Stimulated activated CD8-positive, alpha-beta memory T cell treated with anti-CD3 and anti-CD28 coated beads, Interleukin-2, amount 100 ng/mL, for 1 hour (primary cell): ENCODE measurements at places on chromosomes 7 and 10.
A peak's percentile ranks its signal among the peaks of the same experiment; 100 is the strongest.

- DNase-seq, result no peak
Measured at GRCh38 chr10:7942316-7942715, 112.2 kb upstream of the GATA3 start.

- no peak for DNase-seq
Measured at GRCh38 chr7:2629746-2630681, 1.8 kb upstream of the TTYH3 start.

- DNase-seq, result no peak
Measured at GRCh38 chr7:51450541-51450940, 133.9 kb upstream of the COBL start.

DNA sequence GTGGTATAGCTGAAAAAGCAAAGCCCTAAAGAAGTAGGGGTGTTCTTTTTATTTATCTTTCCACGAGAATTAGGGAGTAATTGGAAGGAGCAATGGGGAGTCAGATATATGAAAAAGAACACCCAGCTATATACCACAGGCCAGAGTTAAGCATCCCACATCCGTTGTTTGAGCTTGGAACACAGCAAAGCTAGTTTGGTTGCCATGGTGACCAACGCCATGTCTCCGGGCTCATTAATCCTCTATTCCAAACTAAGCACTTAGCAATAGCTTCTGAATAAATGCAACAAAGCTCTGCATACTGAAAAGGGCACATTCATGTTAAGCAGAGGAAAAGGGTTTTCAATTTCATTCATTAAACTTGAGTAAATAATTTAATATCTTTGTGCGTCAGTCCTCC lies 23.5 kb downstream of the ASB4 start:
- no peak for DNase-seq

- DNase-seq, result no peak
Measured at GRCh38 chr7:131640686-131641085, 84.3 kb upstream of the PODXL start.

DNA sequence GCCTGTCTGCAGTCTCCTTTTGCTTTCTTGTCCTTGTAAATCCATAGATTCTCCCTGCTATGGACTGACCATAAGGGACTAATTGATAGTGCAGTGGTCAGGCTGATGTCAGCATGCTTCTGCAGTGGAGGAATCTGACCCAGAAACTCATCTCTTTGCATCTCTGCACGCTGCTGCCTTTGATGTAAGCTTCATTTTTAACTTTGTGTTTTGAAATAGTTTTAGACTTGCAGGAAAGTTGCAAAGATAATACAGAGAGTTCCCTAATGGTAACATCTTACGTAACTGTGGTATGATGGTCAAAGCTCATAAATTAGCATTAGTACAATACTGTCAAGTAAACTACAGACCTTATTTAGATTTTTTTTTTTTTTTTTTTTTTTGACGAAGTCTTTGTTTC lies 89.6 kb downstream of the GALNT17 start:
- DNase-seq, result no peak

- no peak for DNase-seq
Measured at GRCh38 chr7:157574120-157574825, 237.5 kb downstream of the DNAJB6 start.

DNA sequence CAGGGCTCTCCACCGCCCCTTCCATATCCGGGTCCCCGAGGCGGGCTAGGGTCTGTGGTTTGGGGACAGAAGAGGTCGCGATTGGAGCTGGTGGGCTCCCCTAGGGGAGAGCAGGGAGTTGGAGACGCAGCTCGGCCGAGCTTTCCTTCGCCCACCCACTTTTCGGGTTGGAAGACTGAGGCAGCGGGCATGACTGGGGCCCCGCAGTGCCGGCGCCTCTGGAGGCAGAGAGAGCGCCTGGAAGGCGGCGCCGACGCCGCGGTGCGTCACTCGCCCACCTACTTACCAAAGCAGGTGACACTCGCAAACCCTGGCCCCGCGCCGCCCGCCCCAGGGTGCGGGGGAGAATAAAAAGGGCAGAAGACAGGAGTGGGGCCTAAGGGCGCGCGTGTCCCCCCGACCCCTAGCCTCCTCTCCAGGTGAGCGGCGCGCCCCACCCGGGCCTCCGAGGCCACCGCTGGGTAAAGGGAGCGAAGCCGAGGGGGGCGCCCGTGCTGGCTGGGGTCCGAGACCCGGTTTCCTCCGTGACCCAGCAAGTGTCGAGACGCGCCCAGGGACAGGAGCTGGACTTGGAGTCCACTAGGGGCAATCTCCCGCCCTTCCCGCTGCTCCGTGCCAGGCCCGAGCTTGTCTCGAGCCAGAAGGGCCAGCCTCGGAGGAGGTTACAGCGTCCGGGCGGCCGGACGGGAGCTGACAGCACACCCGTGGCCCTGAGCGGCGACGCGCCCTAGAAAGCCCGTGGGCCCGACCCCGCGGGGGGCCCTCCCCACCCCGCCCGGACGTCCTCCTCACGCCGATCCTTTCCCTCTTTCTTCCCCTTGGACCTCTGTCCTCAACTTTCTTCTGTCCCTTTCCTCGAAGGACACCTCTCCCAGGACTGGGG lies 34.4 kb upstream of the GRID1 start:
- DNase-seq, result peak; percentile 50

DNA sequence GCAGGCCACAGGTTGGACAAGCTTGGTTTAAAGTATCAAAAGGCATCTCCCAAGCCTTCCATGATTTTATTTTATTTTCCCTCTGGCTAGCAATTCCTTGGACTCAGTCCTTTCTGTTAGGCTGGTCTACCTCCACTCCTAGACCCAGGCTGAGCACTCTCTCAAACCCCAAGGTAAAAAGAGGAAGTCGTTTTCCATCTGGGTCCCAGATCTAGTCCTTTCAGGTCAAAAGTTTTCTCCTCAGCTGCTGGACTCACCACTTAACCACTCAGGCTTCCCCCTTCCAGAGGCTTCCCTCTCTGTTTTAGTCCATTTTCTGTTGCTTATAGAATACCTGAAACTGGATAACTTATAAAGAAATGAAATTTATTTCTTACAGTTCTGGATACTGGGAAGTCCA lies 252.3 kb upstream of the MKLN1 start:
- DNase-seq, result no peak

DNA sequence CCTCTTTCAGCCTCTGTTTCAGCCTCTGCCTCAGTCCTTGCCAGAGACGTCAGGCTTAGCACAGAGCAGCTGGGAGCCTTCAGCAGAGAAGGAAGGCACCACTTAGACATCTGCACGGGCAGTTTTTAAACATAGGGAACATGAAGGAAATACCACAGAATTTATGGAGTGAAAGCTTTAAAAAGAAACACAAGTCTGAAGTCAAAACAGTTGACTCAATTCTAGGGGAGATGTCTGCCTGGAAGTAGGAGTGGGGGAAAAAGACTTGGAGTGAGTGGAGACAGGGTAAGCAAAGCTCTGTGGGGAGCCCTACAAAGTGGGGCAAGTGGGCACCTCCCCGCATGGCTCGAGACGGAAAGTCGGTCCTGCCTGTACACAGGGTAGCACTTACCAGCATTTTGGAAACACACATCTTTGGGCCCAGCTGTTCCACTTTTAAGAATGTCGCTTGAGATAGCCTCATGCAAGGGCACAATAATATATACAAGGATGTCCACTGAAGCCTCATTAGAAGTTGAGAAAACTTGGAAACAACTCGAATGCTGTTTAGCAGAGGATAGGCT lies 5.0 kb upstream of the TBXAS1 start:
- no peak for DNase-seq

DNA sequence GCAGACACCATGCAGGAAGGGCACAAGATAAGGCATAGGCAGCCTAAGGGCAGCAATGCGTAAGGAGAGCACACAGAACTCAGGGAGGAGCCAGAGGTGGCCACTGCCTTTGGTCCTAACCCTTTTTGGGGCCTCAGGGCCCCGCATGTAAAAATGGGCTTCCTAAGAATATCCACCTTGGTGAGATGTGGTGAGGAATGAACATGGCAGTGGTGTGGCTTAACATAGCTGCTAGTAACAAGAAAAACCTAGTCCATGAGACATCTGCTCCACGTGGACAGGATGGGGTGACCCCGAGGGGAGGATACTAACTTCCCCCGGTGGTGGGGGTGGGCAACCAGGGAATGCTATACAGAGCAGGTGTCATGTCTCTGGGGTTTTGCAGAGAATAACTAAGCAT lies 18.0 kb downstream of the MAT1A start:
- no peak for DNase-seq

- DNase-seq, result no peak
Measured at GRCh38 chr7:150977382-150978125, 567 bp downstream of the KCNH2 start.

- DNase-seq, result no peak
Measured at GRCh38 chr7:119341822-119342221, 931.2 kb upstream of the KCND2 start.

DNA sequence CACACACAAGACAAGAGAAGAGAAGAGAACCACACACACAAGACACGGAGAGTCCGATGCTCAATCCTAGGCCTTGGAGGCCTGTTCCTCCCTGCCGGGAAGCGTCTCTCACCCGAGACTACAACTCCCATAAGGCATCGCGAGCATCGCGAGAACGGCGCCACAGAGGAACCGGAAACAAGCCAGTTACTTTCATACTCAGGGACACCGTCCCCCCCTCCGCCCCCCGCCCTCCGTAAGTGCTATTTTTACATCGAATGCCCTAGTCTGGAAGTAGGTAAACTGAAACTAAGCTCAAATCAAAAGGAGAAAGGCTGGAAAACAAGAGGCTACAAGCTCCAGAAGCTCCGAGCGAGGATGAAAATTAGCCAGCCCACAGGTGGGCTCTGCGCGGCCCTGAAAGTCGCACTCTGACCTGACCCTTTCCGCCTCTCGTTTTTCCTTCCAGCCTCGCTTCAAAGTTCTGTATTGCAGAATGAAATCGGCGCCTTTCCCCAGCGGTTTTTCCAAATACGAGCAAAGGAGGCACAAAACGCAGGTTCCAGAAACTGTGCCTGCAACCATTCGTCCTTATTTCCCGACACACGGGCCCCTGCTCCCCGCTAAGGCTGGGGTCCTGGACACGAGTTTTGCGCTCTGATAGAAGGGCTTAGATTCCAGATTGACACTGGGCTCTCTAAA lies 11.5 kb upstream of the DNAJC12 start:
- DNase-seq, result peak; percentile 80

DNA sequence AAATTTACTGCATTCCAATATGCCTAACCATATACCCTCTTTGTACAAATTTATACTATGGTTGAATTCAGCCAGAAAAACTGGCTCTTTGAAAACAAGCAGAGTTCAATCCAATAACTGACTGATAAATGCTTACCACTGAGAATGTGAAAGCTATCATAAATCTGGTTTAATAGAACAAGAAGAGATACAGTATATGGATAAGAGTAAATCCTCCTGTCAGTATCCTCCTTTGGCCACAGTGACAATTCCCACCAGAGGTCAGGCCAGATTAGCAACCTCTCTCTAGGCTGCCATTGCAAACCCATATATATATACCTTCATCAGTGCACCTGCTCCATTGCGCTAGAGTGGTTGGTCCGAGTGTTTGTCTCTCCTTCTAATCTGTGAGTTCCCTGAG lies 647.2 kb downstream of the GRM8 start:
- DNase-seq, result no peak

DNA sequence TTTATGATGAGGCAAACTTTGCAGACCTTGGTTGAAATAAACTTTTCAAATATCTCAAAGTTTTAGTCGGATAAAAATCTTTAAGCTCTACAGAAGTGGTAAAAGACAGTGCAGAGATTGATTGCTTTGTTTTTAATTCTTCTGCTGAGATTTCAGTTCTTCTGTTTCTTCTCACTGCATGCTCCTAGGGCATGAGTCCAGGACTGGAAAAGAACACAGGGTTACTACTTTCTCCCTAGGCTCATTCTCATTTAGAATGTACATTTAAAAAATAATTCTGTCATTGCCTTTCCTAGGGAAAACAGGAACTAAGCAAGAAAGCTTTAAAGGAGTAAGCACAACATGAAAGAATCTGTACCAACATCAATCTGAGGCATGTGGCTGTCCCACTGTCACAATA lies 256.7 kb upstream of the DGKB start:
- DNase-seq, result no peak

DNA sequence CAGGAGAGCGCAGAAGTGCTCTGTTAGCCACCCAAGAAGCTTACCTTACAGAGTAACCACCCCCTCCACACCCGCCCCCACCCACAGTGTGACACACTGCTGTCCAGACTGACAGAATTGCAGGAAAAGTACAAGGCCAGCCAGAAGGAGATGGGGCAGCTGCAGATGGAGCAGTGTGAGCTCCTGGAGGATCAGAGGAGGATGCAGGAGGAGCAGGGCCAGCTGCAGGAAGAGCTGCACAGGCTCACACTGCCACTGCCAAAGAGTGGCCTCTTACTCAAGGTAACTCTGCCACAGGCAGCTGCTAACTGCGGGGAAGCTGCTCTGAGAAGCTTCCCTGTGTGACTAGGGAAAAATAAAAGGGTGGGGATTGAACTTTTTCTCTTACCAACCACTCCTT lies 17.6 kb downstream of the CCDC136 start:
- DNase-seq, result no peak

DNA sequence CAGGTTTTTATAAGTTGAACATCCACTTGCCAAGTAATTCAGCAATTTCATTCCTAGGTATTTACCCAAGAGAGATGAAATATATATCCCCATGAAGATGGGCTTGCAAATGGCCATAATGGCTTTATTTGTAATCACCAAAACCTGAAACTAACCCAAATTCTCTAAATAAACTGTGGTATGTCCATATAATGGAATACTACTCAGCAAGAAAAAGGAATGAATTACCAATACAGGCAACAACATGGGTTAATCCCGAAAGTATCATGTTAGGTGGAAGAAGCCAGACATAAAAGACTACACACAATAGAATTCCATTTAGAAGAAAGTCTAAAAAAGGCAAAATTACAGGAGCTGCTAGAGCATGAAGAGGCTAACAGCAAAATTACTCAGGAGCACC lies 101.4 kb upstream of the PPP2R2D start:
- no peak for DNase-seq

GRCh38 chr7:27109466-27110185 lies 7.1 kb upstream of the HOXA2 start:
- no peak for DNase-seq

DNA sequence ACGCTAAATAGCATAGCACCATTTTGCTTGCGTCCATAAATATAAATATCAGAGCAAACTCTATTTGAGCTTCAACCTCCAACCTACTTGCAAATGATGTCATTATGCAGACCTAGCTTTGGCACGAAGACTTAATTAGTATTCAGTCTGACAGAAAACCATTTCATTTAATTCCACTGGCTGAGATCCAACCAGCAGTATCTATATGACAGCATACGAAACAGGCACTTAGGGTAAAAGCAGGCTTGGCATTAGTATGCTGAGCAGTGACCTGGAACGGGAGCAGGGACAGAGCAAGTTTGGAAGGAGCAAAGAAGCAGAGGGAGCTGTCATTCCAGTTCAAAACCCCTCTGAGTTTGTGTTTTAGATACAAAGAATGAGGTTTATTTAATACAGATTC lies 312.5 kb upstream of the CHRM2 start:
- no peak for DNase-seq

DNA sequence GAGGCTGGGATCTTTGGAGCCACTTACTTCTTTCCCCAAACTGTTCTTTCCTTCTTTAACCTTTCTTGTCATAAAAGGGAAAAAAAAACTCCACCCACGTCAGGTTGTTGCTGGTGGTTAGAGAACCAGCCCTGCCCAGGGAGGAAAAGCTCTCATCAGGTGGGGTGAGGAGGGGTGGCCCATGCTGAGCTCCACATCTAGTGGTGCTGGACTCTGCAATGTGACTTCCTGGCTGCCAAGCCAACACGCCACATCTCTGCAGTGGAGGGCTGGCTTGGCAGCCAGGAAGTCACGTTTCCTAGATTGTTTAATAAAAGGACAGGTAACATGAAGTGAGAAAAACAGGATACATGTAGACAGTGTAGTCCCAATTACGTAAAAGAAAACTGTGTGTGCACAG lies 37.4 kb downstream of the WIPF3 start:
- DNase-seq, result no peak
